ENCODE measurements at places on chromosomes 3 and 15.

DNA sequence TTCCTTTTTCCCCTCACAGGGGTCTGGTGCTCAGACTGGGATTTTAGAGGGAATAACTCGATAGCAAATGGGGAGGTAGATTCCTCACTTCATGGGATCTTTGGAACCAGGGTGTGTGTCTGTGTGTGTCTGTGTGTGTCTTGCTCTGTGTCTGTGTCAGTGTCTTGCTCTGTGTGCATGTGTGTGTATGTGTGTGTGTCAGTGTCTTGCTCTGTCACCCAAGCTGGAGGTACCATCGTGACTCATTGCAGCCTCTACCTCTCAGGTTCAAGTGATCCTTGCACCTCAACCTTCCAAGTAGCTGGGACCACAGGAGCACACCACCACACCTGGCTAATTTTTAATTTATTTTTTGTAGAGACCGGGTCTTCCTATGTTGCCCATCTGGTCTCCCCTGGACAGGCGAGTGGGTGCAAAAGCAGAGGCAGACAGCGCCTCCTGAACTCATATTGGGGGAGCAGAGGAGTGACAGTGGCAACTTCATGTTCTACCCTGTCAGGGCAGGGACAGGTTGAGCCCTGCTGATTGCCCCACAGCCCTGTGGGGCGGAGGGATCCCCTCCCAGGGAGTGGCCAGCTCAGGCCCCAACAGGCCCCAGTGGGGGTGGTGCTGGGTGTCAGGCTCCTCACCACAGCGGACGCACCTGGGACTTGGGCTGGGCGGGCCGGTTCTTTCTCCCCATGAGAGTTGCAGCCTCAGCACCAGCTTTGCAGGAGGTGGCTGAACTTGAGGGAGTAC lies 10.4 kb upstream of the SEMA4B start:
- DNase-seq: no peak

DNA sequence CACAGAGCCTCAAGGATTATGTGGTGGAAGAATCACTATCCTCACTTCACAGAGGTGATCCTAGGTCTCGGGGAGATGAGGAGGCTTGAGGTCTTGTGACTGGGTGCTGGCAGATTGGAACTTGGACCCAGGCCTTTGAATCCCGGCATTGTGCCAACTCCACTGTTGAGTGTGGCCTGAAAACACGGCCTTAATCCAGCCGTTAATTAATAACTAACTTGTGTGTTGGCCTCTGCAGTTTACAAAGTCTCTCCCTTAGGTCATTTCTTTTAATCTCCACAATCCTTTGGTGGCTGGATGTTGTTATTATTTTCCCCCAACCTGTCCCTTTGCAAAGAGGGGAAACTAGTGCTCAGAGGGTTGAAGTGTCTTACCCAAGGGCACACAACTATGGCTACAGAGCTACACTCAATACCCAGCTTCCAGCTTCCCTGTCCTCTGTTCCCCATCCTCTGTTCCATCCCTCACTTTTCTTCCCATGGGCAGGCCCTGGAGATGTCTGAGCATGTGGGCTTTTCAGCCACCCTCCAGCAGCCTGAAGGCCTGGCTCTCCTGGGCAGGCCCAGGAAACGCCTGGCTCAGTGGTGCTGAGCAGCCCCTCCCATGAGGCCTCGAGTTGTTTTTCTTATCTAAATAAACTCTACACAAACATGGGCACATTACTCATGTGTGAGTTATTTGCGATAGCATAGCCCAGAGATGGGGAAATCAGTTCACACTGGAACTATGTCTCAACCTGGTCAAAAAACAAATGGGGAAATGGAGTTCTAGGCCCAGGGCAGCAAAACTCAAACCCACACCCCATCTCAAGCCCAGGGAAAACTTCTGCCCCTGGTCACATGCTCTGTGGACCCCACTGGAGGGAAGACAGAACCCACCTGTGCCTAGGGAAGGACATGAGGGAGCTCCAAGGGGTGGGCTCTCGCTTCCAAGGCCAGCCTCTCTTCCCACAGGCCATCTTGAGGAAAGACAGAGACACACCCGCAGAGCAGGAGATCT lies 16.8 kb upstream of the SMAD3 start:
- no peak for DNase-seq

- DNase-seq: no peak
These were observed 14.8 kb upstream of the FRMD4B start for GRCh38 chr3:69400683-69401082.

DNA sequence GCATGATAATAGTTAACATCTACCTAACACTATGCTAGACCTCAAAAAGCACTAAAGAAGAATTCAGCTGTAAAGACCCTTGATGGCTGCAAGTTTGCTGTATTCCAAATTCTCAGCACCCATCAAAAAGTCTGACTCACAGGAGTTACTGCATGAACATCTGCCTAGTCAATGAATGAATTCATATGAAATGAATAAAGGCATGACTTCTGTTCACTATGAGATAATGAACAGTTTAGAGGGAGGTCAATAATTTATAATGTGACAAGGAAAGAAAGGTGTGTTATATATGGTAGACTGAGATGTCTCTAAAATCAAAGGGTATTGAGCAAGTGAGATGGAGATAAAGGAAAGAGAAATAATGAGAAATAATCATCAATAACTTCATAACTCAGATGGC lies 508.2 kb upstream of the TGFBR2 start:
- no peak for DNase-seq

GRCh38 chr15:64105113-64105704 lies 9.4 kb downstream of the SNX1 start:
- DNase-seq: no peak

DNA sequence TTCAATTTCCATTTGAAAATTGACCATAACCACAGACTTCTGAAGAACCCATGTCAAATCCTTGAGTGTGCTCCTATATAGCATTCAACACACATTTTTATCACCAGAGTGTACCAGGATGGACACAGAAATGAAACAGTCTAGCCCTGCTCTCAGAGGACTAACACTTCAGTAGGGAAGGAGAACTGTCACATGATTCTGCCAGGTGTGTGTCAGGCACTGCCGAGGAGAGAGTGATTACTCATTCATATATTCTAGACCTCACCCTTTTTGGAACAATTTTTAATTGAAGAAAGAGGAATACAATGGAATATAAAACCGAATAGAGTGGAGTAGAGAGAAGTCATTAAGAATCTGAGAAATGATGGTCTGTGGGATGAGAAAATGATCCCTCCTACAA lies 125.8 kb downstream of the ERC2 start:
- no peak for DNase-seq

DNA sequence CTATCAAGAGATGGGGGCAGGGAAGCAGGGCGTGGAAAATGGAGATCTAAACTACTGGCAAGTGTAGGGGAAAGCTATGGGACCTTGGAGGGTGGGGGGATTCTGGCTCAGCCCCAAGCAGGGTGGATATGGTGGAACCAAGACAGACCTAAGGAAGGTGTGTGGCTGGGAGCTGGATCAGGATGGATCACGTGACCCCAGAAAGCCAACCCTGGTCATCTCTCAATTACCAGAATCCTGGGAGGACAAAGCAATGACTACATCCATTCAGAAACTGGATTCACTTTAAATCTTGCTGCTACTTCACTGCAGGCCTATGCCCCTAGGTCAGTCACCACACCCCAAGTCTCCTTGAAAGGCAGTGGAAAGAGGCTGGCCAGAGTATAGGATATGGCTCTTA lies 68.4 kb downstream of the WHAMM start:
- no peak for DNase-seq

- no peak for DNase-seq
These were observed 113.9 kb downstream of the PDE8A start for GRCh38 chr15:85095566-85095965.

- DNase-seq: no peak
These were observed 136.2 kb downstream of the ASB7 start for GRCh38 chr15:100738614-100739013.

DNA sequence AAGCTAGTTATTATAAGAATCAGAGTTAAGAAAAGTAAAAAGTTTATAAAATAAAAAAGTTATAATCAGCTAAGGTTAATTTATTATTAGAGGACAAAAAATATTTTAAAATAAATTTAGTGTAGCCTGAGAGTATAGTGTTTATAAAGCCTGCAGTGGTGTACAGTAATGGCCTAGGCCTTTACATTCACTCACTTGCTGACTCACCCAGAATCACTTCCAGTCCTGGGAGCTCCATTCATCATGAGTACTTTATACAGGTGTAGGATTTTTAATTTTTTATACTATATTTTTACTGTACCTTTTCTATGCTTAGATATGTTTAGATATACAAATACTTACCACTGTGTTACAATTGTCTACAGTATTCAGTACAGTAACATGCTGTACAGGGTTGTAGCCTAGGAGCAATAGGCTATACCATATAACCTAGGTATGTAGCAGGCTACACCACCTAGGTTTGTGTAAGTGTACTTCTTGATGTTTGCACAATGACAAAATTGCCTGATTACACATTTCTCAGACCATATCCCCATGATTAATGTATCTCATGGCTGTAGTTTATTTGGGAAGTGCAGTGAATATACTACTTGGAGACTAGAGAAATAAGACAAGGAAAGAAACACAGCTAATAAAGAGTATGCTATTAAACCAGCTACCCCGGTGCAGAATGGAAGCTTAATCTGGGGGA lies 101.9 kb upstream of the GALNT15 start:
- DNase-seq: no peak

- DNase-seq: no peak
These were observed 166.5 kb downstream of the MINAR1 start for GRCh38 chr15:79598639-79599038.

All from activated naive CD8-positive, alpha-beta T cell treated with anti-CD3 and anti-CD28 coated beads, Interleukin-2, amount 50 U/mL, for 24 hours (primary cell).